ENCODE measurements at places on chromosomes 2 and 18.
A peak's percentile ranks its signal among the peaks of the same experiment; 100 is the strongest.

GRCh38 chr2:17299891-17300540, 218.2 kb downstream of the RAD51AP2 start:
- DNase-seq, result peak; percentile 37

GRCh38 chr2:74081030-74081762, 66.5 kb downstream of the BOLA3 start:
- DNase-seq, result no peak

DNA sequence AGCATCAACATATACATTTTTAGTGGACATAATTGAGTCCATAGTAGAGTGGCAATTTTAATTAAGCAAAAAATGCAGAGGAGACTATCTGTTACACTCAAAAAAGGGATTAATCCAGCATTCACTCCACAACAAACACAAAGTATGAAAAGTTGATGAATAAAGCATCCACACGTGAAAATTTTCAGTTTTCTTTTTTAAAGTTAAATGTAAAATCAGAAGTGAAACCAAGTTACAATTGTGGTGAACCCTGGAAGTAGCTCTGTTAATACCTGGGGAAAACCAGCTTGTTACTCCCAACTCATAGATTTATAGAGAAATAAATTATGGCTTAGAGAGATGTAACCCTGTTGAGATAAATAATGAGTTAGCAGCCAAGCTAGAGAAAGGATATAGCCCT, 807.8 kb downstream of the TRIB2 start:
- DNase-seq, result no peak

DNA sequence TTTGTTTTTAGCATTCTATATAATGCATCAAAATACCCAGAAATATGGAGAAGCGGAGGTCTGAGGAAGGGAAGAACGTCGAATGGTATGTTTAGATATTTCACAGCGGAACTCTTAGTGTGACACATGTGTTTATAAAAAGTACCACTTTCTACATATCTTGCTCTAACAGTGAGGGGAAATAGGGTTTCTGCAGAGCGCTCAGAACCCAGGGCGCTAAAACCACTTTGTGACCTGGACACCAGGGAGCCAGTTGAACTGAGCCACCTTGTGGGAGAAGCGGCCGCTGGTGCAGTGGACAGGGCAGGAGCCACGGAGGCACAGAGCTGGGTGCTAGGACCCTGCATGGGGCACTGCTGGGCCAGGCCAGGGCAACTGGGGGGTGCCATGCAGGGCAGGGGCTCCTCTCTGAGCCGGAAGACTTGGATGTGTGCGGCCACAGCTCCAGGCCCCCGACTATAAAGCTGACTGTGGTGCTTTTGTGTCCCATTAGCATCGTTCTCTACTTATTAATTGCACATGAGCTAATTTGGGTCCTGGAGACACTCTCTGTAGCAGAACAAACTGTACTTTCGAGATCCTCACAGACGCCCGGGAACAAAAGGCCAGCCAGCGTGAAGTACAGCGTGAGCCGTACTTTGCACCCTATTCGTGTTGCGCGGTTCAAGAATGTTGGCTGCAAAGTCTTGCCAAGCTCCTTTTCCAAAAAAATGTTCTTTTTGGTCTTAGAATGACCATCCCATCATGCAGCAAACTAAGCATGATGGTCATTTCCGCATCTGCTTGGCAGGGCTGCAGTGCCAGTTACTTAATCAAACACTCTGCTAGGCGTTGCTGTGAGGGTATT, 151.9 kb upstream of the ALKAL2 start:
- DNase-seq, result no peak

GRCh38 chr2:157433394-157433793, 10.5 kb downstream of the CYTIP start:
- DNase-seq, result peak; percentile 4

GRCh38 chr2:174617120-174617519, 19.5 kb upstream of the WIPF1 start:
- no peak for DNase-seq

- DNase-seq, result no peak
Observed at GRCh38 chr2:206336861-206337260, 62.4 kb downstream of the ZDBF2 start.

GRCh38 chr2:50355891-50356290, 676.0 kb downstream of the NRXN1 start:
- DNase-seq, result no peak

DNA sequence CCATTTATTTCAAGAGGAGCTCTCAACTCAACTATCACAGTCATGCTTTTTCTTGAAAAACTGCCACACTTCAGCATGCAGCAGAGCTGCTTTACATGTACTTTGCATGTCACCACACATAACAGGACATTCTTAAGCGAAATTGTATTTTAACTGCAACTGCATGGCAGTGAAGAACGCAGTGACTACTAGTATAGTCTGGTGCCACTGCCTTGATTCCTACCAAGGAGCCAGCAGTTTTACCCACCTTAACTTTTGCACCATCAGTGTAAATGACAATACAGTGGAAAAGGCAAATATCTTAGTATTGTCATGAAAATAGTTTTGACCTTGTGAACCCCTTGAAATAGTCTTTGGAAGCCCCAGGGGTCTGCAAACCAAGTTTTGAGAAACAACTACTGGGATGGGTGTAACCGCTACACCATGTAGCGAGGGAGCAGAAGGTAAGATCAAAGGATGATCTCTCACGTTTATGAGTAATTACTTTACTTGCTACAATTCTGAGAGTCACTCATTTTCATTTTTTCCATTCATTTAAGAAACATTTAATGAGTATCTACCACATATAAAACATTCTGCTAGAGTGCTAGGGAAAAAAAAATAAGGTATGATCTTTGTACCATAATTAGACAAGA, 32.3 kb upstream of the MPP4 start:
- DNase-seq, result no peak

DNA sequence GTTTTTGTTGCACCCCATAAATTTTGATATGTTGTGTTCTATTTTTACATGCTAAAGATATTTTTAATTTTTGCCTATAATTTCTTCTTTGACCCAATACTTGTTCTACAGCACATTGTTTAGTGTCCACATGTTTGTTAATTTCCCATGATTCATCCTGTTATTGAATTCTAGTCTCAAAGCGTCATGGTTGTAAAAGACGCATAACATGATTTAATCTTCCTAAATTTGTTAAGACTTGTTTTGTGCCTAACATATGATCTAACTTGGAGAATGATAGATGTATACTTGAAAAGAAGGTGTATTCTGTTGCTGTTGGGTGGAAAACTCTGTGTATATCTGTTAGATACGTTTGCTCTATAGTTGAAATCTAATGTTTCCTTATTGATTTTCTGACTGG, 27.1 kb upstream of the SULT1C3 start:
- no peak for DNase-seq

DNA sequence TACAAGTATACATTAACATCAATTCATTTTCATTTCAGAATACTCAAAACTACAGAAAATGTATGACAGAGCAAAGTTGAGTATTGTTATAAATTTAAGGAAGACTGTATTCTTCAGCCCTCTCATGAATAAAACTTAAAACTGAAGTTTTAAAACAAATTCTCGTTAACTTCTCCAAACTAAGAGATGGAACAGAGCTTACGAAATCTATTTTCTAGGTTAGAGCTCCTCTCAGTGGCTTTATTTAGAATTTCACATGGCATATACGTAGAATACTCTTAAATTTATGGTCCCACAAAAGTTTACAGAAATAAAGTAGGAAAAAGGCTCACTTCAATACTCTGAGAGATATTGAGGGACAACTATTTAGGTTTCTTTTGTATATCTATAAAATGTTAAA, 612.1 kb downstream of the KCNJ3 start:
- no peak for DNase-seq

- DNase-seq, result no peak
Observed at GRCh38 chr2:191845876-191846514, 893 bp downstream of the CAVIN2 start.

- DNase-seq, result no peak
Observed at GRCh38 chr2:200962811-200963123, 693 bp downstream of the ORC2 start.

GRCh38 chr18:3455090-3455635, 5.2 kb downstream of the TGIF1 start:
- DNase-seq, result no peak

DNA sequence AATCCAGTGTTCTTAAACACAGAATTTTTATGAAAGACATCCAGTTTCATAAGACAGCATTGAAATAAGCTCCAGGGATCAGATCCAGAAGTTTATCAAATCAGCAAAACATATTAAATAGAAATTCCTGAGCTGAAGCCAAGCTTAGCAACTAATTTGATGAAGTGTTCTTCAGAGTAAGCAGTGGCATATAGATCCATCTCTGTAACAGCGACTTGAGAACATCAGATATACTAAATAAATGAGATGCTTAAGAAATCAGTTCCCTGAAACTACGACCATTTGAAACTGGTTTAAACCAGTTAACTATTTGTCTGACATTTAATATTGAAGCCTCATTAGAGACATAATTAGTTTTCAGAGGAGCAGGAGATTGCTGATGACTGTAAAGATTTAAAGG, 34.1 kb downstream of the PPP1R1C start:
- DNase-seq, result no peak

DNA sequence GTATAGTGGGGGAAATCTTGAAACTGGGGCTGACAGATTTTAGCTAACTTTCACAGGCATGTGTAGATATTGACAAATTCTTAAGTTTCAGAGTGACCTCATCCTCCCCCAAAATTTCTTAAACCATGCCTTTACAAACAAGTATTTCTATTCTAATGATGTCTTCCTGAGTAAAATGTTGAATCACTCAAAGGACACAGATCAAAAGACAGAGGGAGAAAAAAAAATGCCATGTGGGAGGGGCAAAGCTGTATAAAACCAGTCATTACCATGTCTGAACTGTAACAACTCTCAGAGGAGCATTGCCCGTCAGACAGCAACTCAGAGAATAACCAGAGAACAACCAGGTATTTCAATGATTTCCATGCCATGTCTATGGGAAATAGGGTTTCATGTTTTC, at the start of gene SERPINB2:
SERPINB2 (plus strand) TSS at position 282 of the 400 bp plus-strand sequence. CDS start 3,740 bp downstream, outside the sequence.
- DNase-seq, result no peak

DNA sequence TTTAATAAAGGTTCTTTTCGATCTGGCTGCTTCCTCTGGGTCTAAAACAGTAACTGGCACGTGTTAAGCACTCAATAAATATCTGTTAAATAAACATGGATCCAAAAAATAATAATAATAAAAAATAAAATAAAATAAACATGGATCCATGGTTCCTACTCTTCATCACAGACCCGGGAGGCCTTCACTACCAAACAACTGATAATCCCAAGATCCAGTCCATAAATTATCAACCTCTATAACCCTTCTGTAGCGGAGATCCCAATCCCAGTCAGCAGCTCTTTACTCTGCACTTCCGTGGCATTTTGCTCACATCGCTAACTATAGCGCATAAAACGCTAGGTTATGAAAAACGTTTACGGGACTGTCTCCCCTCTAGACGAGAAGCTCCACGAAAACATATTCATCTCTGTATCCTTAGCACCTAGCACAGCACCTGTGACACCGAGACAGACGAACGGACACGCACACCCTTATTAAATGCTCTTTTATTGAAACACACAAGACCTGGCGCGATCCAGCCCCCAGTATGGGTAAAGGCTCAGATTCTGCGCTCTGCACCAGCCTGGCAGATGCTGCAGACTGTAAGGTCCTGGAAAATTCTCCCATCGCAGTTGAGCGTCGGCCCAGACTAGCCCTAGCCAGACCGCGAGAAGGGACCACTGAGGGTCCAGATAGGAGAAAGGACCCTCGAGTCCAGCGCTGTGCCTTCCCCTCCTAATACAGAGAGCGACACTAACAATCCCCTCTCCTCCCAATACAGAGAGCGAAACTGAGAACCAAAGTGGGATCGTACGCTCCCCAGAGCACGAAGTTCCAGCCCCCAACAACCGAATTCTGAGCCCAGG, 770 bp downstream of the NBAS start:
- DNase-seq, result no peak

DNA sequence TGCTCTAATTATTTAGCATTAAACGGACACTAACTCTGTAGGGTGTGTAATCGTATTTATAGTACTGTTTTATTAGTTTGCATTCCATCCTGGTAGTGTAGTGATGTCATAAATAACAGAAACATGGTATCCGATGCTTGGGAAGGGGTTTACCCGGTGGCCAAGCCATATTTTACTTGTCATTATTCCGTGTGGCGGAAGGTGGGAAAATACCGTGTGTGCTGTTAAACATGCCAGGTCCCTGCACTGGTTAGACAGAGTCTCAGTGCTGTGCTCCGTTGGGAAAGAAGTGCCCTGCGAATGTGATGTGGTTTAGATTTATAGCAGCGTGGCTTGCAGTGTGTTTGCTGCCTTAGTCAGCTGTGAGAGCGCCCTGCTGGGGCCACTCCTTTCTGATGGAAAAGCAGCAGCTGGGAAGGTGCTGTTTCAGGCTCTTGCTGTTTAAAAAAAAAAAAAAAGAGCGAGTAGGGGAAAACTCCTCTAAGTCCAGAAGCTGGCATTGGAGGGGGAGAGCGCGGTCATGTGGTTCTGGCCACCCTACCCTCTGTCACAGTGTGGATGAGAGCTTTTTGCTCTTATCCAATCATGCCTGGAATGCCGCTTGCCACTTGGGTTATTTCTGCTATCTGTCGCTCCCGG, 211.0 kb downstream of the NEDD4L start:
- no peak for DNase-seq

DNA sequence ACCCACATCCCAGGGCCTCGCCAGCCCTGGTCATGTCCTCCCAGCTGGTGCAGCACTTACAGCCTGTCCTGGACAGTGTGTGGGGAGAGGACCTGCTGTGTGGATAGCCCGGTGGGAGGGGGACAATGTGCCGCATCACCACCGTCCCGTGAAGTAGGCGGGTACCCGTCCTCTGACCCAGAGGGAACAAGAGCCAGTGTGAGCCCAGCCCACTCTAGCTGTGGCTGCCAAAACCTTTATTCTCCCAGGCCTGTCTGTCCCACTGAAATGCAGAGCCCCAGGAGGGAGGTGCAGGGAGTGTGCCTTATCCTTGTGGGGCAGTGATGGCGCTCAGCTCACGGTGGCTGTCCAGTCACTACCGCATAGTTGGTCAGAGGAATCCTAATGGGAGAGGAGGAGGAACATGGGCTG, 1.7 kb downstream of the TRAF3IP1 start:
- DNase-seq, result no peak

DNA sequence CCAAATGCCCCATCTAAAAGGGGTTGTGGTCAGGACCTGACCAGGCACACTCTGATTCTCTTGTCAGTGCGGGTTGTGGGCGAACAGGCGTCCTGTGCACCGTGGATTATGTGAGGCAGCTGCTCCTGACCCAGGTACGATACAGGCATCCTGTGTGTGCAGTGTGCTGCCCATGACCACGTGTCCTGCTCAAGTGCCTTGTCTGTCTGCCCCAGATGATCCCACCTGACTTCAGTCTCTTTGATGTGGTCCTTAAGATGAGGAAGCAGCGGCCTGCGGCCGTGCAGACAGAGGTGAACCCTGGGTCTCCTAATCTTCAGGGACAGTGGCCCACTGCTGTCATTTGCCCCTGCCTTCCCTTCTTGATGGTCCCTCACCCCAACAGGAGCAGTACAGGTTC, 14.6 kb downstream of the PTPN18 start:
- DNase-seq, result no peak

DNA sequence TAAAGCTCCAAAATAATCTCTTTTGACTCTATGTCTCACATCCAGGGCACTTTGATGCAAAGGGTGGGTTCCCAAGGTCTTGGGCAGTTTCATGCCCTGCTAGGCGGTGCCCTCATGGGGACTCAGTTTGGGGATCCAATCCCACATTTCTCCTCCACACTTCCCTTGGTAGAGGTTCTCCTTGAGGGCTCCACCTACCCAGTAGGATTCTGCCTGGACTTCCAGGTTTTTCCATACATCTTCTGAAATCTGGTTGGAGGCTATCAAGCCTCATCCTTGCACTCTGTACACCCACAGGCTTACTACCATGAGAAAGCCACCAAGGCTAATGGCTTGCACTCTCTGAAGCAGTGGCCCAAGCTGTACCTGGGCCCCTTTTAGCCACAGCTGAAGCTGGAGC, 49.8 kb upstream of the ERMN start:
- DNase-seq, result no peak

- DNase-seq, result no peak
Observed at GRCh38 chr18:61901323-61901986, 8.6 kb upstream of the RNF152 start.

Data from GM04503 (cell line).